ENCODE measurements at places on chromosomes 13 and 19. TPM values are rescaled to one million over a fixed set of nuclear protein-coding genes. Genes with fewer than 3 reads are reported as not detected.

Gene ZNF540
- 2.1 TPM for total RNA-seq

Gene C13orf42
- not detected for total RNA-seq

GRCh38 chr19:35861640-35862160 lies 5.0 kb downstream of the KIRREL2 start:
- DNase-seq: no peak

DNA sequence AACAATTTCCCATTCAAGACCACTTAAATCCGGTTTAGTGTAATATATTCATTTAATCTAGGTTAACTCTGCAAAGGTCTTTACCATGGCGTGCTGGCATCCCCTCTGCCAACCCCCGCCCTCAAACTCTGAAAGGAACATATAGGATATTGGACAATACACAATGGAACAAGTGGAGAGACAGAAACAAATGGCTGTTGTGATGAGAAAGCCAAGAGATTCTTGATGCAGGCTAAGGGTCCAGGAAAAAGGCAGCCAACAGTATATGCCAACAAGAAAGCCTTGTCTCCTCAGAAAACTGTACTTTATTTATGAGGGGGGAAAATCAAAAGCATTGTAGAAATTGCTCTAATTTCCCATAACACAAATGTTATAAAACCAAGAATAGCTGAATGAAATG lies 407.3 kb upstream of the SGCG start:
- no peak for DNase-seq

DNA sequence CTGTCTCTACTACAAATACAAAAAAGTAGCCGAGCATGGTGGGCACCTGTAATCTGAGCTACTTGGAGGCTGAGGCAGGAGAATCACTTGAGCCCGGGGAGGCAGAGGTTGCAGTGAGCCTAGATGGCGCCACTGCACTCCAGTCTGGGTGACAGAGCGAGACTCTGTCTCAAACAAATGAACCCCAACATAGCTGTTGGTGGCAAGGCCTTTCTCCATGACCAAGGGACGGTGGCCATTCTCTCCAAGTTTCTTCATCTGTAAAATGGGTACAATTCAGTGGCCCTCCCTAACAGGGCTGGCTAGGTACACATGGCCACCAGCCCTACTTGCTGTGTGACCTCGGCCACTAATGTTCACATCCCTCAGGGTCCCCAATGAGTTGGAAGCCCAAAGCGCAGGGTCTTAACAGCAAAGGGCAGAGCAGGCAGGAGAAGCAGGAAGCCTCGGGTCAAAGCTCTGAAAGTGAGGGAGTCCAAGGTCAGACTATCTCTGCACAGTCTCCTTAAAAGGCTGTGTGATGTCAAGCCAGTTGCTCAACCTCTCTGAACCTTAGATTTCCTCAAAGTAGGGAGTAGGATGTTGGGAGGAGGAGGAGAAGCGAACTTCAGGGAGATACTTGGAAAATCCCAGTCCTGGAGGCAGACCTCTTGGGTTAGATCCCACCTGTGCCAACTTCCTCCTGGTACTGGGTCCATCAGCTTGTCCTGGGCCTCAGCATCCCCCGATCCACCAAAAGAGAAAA lies 2.7 kb downstream of the JUND start:
- DNase-seq: no peak

GRCh38 chr19:16290692-16291091 lies 33.9 kb upstream of the KLF2 start:
- DNase-seq: no peak

GRCh38 chr13:77807431-77808135 lies 110.1 kb downstream of the SLAIN1 start:
- no peak for DNase-seq
